ENCODE measurements at places on chromosomes 3 and 15.

DNA sequence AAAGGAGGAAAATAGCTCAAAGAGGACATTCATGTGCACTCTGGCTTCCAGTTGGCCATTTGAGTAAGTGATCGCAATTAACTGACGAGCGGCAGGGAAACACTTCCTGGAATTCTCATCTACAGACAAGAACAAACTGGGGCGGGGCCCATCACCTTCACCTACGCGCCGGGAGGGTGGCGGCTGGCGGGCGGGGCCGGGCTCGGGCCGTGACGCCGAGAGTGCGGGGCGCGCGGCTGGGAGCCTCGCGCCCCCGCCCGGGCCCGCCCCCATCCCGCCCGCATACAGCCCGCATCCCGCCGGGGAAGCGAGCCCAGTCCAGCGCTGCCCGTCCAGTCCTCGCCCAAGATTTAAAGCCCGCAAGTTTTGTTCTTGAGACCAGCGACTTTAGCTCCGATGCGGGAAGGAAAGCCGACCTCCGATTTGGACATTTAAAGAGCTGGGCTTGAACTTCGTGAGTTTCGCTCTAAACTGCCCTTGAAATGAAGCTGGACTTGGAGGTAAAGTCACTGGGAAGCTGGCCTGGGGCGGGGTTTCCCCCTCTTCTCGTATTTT is at the start of gene B3GNT5:
B3GNT5 (plus strand) TSS at position 281 of the 555 bp plus-strand sequence. CDS start 16,546 bp downstream, outside the sequence.
- peaks cover 28% of the 10 kb centered on the region for H3K36me3 ChIP-seq
- peaks cover 4% of the 10 kb centered on the region for H3K27me3 ChIP-seq
- peak; percentile 66 for DNase-seq
- H3K4me1 ChIP-seq: peaks cover 22% of the 10 kb centered on the region
- H3K4me3 ChIP-seq: peak within 1 kb of the TSS; percentile 81

- no peaks in the 10 kb centered on the region for H3K27me3 ChIP-seq
- H3K27ac ChIP-seq: no peak overlapping the region
- H3K36me3 ChIP-seq: no peaks in the 10 kb centered on the region
- peaks cover 52% of the 10 kb centered on the region for H3K4me1 ChIP-seq
- no peak for DNase-seq
Measured at GRCh38 chr3:53026382-53027162, 19.3 kb downstream of the SFMBT1 start.

DNA sequence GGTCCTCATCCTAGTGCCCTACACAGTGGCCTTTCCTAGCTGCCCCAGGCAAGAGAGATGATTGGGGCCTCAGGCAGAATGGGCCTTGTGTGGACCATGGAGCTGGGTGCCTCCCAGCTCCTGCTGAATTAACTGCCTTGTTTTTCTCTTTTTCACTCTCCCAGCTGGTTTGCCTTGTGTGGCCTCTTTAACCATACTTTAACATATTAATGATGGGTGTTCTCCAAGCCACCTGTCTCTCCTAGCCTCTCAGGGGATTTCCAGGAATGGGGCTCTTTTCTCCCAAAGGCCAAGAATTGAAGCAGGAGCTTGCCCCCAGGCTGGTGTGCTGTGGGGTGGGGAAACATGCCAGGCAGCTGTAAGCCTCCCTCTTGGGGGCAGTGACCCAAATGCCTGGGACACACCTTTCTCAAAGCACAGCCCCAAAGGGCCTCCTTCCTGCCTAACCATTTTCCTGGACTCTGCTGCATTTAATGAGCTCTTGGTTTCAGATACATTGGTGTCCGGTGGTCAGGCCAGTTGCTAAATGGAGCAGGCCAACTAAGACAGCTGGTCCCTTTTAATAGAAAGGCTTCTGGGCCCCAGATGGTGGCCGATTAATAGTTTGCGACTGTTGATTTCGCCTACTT is 5.6 kb downstream of the ALPK3 start:
- H3K27ac ChIP-seq: no peak overlapping the region
- DNase-seq: no peak
- H3K27me3 ChIP-seq: peaks cover 2% of the 10 kb centered on the region
- H3K36me3 ChIP-seq: no peaks in the 10 kb centered on the region
- peaks cover 5% of the 10 kb centered on the region for H3K4me1 ChIP-seq

DNA sequence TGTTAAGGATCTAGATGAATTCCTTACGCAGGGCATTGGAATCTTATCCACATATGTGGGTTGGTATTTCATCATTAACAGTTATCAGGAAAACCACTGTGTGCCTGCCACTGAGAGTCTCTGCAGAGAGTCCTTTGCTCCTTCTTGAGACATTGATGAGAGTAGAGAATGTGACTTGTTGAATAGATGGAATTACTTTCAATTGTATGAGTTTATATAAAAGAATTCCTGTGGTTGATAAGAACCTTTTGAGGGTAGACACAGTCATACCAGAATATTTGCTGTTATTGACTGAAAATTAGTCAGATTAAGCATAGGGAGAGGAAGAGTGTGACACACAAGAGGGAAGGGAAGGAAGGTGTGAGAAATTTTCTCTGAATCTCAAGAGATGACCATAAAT is 30.8 kb downstream of the ARHGEF26 start:
- no peak for DNase-seq
- peaks cover 3% of the 10 kb centered on the region for H3K27me3 ChIP-seq
- H3K4me1 ChIP-seq: no peaks in the 10 kb centered on the region
- H3K36me3 ChIP-seq: no peaks in the 10 kb centered on the region

DNA sequence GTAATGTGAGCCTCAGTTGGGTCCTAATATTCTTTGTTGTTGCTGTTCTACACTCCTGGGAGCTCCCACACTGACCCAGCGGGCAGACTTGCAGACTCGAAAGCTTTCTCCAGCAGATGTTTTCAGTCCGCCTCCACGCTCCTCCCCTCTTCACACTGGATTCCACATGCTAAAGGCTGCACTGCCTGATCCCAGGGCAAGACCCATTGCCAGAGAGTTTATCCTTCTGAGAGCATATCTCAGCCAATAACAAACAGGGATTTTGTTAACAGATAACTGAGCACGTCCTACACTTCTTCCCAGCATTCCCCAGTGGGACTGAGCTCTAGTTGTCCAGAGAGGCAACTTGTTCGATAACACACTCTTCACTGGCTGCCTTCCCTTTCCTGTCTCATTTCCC is 8.0 kb upstream of the COL6A6 start:
- no peak overlapping the region for H3K4me3 ChIP-seq
- H3K36me3 ChIP-seq: no peaks in the 10 kb centered on the region
- no peaks in the 10 kb centered on the region for H3K4me1 ChIP-seq
- no peak overlapping the region for H3K27ac ChIP-seq
- H3K27me3 ChIP-seq: peaks cover 13% of the 10 kb centered on the region
- no peak for DNase-seq

DNA sequence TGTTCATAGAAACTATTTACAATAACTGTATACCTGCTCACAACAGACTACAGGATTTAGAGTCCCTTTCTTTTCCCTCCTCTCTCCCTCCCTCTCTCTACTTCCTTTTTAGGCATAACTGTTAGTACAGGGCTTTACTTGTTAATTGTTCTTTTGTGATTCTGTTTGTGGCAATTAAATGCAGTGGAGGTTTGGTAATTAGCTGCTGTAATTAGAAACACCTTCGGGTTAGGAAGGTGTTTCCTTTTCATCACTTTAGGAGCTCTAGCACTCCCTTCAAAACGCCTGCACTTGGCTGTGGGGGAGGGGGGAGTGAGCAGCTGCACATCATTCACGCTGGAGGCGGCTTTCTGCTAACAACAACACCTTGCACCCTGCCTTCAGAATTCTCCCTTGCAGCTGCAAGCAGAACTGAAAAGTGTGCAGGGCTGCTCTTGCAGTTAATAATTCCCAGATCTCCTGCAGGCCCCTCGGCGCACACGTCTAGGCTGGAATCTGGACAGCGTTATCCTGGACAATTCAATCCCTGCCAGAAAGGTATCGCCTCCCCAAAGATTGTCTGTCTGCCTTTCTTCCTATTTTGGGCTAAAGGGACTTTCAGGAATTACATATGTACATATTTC is 242.6 kb upstream of the RGMA start:
- H3K4me1 ChIP-seq: no peaks in the 10 kb centered on the region
- no peak for DNase-seq
- H3K27me3 ChIP-seq: peaks cover 24% of the 10 kb centered on the region
